Right renal pelvis (tissue), 4 donors: ENCODE measurements at places on chromosomes 2 and 18. TPM values are rescaled to one million over a fixed set of nuclear protein-coding genes. Genes with fewer than 3 reads are reported as not detected.

Gene BOLL
- polyA plus RNA-seq = 0.06 TPM

Gene CTAGE1
- 0.06 TPM for polyA plus RNA-seq

Gene MATN3
- 3.3 TPM for polyA plus RNA-seq

DNA sequence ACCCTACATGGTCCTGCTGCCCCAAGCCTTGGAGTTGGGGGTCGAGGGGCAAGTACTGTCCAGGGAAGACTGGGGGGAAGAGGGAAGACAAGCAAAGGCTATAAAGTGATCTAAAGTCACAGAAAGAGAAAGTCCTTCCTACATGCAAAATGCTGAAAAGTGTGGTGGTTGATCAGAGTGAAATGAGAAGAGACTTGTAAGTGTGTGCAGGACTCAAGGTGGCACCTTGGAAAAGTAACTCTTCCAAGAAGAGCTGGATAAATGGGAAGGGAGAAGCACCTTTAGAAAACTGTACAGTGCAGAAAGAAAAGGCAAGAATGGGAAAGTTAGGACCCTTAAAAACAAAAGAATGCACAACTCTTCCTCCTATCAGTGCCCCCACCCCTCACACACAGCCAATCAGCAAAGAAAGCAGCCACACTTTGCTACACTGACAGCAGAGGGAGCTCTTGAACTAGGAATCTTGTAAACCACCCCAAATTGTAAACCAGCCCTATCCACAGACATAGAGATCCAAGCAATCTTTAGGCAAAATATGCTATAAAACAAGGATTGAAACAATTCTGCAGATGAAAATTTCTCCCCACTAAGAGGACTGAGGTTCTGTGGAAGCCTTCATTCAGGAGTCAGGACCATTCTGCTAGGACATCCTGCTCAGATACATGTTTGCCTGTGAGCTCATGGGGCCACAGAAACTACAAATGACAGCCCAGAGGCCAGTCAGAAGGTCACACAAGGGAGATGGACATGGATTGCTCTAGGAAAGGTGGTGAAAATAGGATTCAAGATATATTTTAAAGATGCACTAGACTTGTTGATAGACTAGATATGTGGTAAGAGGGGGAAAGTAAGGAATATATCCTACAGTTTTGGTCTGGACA lies 146.4 kb downstream of the FTCDNL1 start:
- DNase-seq = no peak

DNA sequence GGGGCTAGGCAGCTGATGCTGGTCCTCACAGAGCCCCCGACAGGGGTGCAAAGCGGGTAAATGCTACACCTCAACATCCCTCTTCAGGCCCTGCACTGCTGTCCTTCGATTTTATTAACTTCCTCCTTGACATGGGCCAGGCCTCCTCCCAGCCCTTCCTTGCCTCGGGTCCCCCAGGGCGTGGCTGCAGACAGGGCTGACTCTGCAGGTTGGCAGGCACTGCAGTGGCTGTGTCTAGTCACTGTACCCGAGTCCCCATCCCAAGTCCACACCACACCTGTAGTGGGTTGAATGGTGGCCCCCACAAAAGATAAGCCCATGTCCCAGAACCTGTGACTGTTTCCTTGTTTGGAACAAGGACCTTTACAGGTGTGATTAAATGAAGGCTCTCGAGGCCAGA lies 140.2 kb downstream of the TWIST2 start:
- DNase-seq = no peak

DNA sequence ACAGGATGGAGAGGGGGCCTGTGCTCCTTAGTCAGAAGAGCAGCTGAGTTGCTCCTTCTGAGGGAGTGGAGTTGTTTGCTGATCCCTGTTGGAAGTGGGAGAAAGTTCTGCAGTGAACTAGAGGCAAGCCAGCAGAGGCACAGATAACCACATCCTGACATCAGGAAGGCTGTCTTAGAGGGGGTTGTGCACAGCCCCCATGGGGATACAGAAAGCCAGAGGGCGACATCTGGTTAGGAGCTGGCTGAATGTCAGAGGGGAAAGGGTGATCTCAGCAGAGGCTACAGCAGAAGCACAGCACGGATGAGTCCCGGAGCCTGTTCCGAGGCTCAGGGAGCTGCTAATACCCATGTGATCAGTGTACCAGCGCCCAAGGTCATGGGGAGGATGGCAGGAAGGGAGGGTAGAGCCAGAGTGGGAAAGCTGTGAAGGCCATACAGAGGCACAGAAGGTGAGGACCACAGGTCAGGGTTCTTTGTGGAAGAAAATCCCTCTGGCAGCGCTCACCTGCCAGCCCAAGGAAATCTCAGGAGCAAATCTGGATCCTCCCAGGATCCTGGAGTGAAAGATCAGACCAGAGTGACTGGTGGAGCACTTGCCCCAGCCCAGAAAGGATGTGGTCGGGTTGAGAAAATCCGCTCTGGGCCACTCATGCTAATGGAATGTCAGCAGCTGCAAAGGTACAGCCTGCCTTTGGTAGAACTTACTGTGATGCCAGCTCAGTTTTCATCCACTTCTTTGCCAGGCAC lies 111.8 kb downstream of the STPG4 start:
- no peak for DNase-seq
